Hematopoietic multipotent progenitor cell (in vitro differentiated cells): ENCODE measurements at places on chromosomes 12 and 14.

GRCh38 chr14:90697577-90698206, 118.5 kb downstream of the TTC7B start:
- DNase-seq = peak; percentile 68

DNA sequence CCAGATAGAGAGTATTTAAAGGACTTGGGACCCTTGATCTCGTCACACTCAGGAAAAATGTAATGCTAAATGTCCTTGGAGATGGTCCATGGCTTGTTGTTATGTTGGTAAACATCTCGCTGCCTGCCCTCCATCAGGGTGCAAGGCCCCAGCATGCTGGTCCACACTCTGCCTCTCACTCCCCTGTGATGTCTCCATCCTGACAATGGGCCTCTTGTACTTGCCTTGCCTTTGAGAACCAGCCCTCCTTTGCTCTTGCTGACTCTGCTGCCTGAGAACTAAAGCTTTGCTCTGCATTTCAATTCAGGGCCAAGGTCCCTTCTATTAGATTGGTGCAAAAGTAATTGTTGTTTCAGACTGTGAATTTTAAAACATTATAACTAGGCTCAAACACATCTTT, 131.0 kb upstream of the LMNTD1 start:
- no peak for DNase-seq

DNA sequence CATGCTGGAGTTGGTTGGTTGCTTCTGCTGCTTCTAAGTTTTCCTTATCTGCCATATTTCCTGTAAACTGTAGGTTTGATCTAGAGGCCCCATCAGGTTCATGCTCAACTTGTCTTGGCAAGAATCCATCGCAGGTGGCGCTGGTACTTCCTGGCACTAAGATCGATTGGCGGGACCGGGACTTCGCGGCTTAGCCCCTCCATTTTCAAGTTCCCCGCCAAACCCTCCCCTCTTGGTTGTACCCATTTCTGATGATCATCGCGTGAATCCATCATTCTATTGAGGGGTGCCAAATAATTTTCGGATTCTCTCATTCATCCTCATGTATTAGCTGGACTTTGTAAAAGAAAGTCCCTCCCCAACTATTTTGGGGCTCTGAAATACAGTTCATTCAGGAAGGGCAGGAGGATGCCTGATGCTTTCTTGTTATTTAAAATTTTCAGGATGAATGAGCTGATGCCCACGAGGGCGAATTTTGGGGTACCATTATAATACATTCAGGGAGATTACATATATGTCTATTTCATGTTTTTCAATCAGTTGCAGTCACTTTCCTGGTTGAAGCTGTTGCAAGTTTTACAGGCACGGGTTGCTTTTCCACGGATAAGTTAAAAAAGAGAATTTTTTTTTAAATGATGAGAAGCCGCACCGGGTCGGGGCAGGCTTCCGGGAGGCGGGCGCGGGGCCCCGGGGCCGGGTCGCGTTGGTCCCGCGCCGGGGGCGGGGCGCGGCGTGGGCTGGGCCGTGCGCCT, 395 bp upstream of the BRI3BP start:
- DNase-seq = peak; percentile 58

DNA sequence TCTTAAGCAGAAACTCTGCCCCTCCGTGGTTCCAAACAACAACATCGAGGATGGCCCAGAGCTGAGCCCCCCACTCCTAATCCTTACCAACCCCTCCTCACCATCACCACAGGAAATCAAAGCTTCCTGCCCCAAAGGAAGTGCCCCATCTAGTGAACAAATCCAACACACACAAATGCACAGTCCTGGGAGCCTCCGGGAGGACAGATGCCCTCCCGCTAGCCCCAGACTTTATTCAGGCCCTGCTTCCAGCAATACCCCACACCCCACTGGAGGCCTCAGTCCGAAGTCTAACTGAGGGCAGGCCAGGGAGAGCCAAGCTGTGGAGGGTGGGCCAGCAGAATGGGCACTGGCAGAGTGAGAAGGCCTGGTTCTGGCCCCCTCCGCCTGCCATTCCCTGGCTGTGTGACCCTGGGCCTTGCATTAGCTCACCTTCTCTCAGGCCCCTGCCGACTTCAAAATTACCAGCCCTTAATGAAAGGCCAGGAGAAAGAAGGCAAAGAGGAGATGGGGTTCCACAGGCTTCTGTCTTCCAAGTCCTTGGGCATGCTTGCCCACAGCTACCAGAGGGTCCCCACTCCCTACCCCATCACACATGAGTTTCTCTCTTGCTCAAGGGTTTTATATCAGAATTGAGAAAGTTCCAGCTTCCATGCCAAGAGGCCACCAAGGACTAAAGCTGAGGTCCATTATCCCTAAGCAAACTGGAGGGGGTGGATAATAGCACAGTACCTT, 2.3 kb downstream of the HDAC7 start:
- no peak for DNase-seq
